Dermis microvascular lymphatic vessel endothelial cell (primary cell): ENCODE measurements at places on chromosomes 5 and 9.

DNA sequence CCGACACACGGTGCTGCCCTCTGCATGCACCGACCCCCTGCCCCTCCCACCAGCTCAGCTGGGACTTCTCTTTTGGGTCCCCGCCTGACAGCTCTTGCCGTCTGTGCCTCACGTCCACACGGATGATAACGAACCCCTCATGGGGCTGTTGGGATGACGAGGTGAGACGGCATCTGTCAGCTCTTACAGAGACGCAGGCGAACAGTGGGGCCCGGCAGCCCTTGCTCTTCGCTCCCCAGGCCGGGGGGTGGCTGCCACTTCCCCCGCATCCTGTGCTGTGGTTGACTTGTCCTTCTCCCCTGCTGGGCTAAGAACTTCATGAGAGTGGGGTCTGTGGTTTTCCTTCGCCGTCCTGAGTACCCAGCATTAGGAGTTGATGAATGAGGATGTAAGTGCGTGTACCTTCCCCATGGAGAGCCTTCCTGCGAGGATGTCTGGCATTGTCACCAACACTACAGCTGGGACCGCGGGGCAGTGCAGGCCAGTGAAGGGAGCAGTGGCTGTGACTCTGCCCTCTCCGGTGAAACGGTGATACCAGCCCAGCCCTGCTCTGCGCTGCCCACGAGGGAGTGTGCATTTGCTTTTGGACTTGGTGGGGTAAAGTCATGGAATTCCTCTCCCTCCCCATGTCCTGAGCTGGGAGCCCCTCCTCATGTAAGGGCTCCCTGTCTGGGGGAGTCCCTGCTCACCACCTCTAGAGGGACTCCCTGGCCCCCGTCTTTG is 23.2 kb downstream of the HK3 start:
- DNase-seq = no peak

DNA sequence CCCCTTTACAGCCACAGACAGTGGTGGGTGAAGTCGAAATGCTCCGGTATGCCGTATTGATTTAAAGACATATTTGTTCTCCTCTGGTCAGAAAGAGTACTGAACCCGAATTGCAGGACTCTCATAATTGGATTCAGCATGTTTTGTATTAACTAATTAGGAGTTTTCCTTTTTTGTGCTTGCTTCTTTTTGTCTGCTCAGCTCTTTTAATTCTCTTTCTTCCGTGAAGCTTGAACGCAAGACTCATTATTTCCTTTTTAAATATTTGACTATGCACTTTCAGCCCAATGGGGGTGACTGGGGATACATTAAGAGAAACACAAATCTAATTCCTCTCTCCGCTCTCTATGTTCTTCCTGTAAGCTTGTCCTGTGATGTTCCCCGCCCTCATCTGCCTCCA is 246.6 kb upstream of the IRX2 start:
- no peak for DNase-seq

DNA sequence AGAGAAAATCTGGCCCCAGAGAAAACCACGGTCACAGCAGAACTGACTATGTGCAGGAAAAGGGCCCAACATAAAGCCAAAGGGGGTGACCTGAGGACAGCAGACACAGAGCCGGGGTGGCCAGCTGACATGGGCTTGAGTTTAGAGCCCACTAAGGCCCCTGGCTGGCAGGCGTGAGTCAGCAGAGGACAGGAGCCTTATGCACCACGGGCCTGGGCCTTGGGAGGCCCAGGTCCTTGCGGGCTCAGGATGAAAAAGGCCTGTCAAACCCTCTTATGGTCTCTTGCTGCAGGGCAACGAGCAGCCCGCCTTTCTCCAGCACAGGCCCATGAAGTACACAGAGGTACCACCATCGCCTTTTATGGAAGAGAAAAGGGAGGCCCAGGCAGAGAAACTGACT is 19.7 kb downstream of the STK10 start:
- no peak for DNase-seq

- no peak for DNase-seq
Measured at GRCh38 chr9:119768266-119768665, 399.0 kb upstream of the BRINP1 start.

DNA sequence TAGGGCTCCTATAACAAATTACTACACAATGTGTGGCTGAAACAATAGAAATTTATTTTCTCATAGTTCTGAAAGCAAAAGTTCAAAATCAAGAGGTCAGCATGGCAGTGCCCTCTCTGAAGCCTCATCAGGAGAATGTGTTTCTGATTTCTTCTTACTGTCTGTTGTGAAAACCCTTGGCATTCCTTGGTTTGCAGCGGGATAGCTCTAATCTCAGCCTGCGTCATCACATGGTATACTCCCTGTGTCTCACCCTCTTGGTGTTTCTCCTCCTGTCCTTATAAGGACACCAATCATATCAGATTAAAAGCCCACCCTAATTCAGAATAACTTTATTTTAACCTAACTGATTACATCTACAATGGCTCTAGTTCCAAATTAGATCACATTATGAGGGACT is 87.5 kb upstream of the CDH9 start:
- no peak for DNase-seq

DNA sequence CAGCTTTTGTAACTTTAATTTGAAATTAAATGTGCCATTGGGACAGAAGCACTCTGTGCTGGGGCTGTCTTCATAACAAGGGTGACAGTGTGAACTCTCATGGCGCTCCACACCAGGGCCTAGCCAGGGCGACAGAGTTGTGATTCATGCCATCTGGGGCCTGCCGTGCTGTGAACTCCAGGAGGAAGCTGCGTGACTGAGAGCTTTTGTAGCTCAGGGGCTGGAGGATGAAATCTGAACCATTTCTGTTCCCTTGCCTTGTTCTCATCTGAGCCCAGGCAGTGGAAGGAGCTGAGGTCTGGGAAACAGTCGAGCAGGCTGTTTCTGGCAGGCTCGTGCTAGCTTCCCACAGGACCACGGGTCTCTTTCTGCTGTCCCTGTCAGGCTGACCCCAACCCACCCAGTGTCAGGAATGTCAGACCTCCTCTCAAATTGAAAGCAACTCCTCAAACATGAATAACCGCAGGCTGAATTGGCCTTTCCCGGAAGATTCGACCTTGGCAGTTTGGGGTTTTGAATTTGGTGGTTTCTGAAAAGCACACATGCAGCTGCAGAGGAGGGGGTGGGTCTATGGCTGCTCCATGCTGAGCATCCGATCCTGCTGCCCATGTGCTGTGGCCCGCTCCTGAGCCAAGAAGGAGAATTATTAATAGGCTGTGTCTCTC is 69.2 kb upstream of the RPS23 start:
- no peak for DNase-seq

- no peak for DNase-seq
Measured at GRCh38 chr5:14036947-14037346, 92.5 kb upstream of the DNAH5 start.

DNA sequence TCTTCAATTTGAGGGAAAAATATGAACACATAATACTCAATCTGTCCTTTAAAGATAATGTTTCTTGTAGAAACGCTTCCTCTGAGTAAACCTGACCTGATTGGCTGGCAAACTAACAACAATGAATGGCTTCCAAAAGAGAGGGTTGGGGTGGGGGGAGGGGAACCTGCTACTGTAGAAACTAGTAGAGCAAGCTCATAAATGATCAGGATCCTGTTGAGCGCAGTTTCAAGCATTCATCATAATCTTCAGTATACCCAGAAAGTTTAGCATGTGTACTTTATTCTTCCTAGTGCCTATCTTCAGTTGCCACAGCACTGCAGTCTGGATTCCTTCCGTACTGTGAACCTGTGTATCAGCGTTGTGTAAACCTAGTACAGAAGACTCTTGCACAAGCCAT is 63.0 kb upstream of the FCHO2 start:
- DNase-seq = no peak

DNA sequence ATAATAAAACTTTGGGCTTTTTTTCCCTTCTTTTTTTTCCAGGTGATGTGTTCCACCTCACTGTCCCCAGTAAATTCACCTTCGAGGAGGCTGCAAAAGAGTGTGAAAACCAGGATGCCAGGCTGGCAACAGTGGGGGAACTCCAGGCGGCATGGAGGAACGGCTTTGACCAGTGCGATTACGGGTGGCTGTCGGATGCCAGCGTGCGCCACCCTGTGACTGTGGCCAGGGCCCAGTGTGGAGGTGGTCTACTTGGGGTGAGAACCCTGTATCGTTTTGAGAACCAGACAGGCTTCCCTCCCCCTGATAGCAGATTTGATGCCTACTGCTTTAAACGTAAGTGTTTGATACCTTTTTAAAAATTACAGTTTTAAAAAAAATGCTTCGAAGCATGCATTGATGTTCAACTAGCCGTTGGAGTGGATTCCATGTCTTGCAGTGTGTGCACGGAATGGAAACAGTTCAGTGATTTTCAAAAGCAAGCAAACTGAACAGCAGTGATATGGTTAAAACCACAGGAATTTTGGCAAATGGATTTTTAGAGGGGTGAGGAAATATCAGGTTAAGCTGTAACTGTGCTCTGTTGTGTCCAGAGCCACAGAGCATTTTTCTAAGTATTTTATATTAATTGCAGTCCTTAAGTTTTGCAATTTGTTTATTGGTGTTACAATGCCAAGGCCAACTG is 40.7 kb downstream of the VCAN start:
- DNase-seq = no peak

DNA sequence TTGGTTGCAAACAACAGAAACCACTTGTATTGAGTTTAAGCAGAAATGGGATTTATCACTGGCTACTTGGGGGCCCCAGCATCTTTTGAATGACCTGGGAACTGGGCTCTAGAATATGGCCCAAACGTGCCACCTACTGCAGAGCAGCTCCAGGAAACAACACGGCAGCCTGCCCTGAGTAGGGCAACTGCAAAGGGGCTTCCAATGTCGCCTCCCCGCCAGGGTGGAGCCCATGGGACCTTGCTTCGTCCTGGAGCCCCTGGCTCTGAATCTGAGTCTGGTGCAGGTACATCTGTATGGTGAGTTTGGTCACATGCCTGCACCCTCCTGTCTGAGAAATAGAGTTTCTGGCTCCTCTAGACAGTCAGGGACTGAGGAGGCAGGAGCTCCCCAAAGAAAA is 38.6 kb downstream of the BOD1 start:
- DNase-seq = no peak
